ENCODE measurements at places on chromosomes 13 and 19.

DNA sequence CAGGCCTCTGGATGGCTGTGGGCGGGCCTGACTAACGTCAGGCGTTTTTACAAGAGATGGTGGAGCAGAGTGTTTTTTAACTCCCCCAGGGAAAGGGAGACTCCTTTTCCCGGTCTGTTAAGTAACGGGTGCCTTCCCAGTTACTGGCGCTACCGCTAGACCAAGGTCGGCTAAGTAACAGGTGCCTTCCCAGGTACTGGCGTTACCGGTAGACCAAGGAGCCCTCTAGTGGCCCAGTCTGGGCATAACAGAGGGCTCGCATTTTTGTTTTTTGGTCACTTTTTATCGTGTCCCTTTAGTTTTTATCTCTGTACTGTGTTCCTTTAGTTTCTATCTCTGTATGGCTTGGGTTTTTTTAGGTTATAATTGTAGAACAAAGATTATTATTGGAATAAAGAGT, 10.0 kb downstream of the ZNF383 start:
- DNase-seq = peak; percentile 23

DNA sequence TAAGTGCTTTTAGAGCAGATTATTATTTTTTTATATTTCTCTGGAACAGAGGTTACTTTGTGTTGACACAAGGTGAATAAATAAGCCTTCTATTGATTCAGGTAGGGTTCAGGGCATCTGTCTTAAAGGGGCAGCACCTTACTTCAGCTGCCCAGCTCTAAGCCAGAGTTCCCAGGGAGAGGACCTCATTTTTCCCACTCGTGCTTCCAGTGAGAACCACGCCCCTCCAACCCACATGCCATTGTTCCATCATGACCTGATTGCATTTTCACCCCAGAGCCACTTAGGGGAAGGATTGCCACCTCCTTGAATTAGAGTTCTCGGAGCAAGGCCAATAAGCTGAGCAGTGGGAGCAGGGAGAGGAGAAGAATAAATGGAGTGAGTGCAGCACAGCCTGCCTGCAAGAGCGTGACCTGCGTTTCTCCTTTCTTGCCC, 104.3 kb upstream of the FRY start:
- DNase-seq = no peak

DNA sequence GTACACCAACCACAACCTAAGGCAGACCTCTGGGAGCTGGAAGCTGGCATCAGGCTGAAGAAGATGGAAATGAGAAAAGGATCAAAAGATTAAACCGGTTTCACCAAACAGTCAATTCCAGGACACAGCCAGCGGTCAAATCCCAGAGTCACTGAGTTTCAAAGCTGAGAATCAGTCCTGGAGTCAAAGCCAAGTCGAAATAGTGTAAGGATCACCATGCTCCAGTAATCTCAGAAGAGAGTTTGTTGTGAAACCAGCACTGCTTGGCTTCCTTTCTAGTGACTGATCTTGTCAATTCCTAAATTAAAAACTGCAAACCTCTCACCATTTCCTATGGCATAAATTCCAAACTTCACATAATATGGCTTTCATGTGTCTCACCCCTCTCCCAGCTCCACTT, 198.8 kb downstream of the GPC6 start:
- DNase-seq = no peak

DNA sequence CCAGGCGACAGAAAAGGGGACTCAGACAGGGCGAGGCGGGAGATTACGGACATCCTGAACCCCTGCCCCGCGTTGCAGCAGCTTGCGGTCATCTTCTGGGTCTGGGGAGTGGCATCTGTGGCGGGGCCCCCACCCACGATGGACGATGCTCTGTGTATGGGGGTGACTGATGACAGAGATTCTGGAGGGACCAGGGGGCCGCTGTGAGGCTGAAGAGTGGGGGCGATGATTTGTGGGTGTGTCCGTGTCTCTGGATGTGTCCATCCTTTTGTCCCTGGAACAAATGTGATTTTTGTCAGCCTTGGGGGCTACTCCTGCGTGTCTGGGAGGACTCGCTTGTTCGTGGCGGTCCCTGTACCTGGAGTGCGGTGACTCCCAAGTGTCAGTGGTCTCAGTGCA, 17.7 kb downstream of the ZNF77 start:
- no peak for DNase-seq

All from A673 (cell line).